ENCODE measurements at places on chromosomes 6 and 20. TPM values are rescaled to one million over a fixed set of nuclear protein-coding genes. Genes with fewer than 3 reads are reported as not detected.

DNA sequence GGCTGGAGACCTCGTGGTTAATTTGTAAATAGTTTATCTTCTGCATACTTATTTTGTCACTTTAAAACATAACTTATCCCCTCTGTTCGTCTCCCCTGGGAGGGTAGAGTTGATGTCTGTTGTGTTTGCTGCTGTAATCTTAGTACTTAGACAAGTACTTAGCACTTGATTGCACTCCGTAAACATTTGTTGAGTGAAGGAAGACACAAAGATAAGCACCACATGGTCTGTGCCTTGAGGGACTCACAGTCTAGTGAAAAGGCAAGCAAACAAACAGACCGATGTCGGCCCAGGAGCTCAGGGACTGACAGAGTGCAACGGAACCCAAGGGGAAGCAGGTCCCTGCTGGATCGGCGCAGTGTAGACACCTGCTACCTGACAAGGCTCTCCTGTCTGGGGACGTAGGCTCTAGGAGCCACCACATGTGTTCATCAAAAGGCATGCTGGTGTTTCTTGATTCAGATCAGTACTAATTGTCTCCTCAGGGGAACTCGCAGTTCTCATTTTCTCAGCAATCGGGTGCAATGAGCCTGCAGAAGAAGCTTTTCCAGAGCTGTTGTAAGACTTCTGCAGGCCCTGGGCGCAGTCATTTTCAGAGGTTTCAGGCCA is 31.4 kb downstream of the EDN3 start:
- no peak for DNase-seq

DNA sequence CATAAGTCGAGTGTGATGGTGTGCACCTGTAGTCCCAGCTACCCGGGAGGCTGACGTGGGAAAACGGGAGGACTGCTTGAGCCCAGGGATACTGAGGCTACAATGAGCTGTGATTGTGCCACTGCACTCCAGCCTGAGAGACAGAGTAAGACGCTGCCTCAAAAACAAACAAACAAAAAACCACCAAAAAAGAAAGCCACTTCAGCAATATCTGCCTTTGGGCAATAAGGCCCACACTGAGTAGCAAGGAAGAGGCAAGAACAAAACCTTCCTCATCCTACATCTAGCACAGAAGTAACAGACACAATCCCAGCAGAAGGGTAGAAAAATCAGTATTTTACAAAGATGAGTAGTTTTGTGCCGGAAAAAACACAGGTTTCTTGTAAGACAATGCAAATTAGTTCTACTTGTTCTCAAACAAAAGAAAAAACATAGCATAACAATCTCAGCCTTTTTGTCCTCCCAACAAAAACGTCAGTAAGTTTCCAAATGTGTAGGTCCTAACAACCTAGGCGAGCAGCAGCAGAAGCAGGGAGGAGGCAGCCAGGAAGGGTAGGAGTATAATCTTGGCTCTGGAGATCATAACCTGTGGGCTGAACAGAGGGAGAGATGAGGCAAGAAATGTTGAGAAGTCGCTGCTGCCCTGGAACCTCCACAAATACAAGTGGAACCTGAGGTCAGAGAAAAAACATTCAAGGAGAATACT is 5.7 kb downstream of the PPP1R10 start:
- no peak for DNase-seq

- no peak for DNase-seq
Measured at GRCh38 chr20:43404878-43405277, 52.8 kb upstream of the SRSF6 start.

GRCh38 chr6:151044465-151045441 is 179.3 kb downstream of the MTHFD1L start:
- DNase-seq = peak; percentile 48

- DNase-seq = no peak
Measured at GRCh38 chr6:106561686-106562405, 67.5 kb downstream of the RTN4IP1 start.

- no peak for DNase-seq
Measured at GRCh38 chr20:53786445-53787267, 193.0 kb upstream of the ZNF217 start.

GRCh38 chr20:54623991-54624569 is 148.7 kb downstream of the DOK5 start:
- DNase-seq = no peak

GRCh38 chr20:31608251-31608945 is 3.3 kb downstream of the ID1 start:
- DNase-seq = peak; percentile 41

DNA sequence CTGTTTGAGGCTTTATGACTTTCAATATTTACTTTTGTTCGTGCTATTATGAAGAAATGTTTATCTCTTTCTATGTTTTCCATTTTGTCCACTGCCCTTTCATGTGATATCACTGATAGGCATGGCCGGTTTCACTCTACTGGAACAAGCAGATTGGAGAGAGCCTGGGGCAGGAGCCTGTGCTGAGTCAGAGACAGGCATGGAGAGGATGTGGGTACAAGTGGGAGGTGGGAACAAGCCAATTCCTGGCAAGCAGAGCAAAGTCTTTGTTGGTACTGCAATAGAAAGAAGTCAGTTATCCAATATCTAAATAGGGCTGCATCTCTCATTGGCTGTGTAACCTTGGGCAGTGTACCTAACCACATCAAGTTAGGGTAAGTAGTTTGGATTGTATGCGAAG is 545.6 kb upstream of the MAP3K7 start:
- no peak for DNase-seq

- no peak for DNase-seq
Measured at GRCh38 chr6:109396046-109396718, 13.9 kb upstream of the CD164 start.

DNA sequence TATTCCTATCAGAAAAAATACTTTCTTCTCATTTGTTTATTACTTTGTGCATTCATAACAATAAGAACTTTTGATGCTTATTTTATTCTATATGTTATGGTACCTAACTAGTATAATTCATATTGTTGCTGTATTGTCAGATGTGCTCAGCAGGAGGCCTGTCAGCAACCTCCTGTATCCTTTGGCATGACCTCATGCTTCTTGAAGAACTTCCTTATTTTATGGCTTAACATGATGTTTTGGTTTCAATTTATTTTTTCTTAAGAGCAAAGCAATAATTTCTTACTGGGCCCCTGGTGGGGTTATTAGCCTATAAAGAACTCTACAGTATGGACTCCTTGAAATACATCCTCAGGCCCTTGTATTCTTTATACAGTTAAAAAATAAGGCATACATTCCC is 17.3 kb downstream of the GGTLC1 start:
- DNase-seq = no peak

DNA sequence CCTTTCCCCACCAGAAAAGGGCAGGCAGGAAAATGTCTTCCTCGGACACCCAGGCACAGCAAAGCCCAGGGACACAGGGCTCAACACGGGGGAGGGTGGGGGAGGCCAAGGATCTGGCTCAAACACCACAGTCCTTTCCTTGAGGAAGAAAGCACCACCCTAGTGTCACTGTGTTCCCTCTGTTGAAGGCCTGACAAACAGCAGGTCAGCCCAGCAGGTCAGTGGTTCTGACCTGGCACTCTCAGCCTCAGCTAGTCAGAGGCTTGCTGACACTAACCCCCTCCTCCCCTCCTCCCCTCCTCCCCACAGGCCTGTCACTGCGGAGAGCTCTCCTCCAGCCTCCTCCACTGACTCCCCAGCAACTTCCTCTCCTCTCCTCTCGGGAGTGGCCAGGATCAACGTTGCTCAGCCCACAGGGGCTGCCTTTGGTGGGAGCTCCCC is 239.6 kb downstream of the LRFN2 start:
- DNase-seq = no peak

DNA sequence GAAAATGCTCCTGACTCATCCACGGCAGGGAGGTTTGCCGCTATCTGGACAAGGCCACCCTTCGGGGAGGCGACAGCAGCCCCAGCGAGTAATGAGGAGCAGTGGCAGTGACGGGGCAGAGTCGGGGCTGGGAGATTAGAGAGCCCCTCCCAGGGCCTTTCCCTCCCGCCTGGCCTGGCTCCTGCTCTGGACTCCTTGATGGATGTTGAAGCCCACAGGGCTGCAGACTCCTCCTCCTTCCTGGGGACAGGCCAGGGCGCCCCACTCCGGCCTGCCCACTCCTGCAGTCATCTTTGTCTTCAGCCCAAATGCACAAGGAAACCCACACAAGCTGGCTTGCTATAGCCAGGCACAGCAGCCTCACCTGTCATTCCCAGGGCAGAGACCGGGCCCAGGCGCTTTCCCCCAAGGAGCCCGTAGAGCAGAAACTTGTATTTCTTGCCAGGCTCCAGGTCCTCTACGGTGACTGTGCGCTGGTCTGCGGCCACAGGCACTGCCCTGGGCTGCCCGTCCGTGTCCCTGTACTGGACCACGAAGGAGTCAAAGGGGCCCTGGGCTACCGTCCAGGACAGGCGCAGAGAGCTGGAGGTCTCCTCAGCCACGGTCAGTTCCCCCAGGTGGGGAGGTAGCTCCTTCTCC is 7.7 kb downstream of the CYP21A2 start:
- DNase-seq = no peak

DNA sequence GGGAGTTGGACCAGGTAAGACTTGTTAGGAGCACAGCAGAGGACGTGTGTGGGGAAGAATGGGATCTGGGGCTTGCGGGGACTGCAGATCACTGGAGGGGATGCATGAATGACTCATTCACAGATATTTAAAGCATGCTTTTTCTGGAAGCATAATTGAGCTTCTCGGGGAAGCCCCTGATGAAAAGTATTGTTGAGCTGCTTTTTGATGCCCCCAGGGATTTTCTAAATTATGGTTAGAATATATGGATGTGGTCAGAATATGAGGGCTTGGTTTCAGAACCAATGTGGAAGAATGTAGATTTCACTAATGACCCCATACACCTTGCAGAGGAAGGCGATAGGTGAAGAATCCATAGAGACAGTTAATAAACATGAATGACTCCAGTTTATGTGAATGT is 36.1 kb downstream of the GMPR start:
- no peak for DNase-seq

GRCh38 chr6:33418690-33419291 is 884 bp upstream of the CUTA start:
- DNase-seq = no peak

DNA sequence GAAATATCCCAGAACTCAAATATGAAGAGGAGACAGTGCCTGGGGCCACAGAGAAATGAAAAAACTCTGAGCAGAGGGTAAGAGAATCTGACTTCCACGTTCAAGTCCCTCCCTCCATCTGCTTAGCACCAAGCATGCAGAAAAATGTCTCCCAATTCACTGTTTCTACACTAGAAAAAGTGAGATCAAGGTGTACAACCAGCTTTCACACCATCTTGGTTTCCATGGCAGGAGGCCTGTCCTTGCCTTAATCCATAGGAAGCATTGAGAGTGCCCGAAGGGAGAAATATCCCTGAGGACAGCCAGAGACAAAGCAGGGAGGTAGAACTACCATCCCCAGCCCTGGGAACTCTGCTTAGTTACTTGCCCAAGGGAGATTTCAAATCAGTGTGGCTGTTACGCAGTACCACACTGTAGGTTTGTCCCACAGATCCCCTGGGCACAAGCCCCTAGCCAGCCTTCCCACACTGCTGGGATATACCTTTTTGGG is 82.9 kb downstream of the SCML4 start:
- DNase-seq = no peak

GRCh38 chr6:157144859-157145568 is 178.3 kb downstream of the TMEM242 start:
- DNase-seq = no peak

DNA sequence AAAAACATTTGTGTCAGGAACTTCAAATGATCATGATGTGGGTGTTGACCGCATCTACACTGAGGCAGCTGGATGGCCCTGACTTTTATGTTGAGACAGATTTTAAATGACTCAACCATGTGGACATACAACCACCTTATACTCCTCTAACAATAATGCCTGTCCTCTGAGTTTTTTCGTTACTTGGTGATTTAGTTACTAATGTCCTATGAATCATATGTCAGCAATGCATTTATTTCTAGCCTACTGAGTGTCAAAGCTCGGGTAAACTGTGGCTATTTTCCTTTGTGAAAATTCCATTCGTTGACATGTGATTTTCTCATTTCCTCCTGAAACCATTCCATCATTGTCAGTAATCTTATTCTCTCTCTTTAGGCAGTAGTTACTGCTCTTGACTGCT is 38.9 kb upstream of the NKX2-4 start:
- no peak for DNase-seq

DNA sequence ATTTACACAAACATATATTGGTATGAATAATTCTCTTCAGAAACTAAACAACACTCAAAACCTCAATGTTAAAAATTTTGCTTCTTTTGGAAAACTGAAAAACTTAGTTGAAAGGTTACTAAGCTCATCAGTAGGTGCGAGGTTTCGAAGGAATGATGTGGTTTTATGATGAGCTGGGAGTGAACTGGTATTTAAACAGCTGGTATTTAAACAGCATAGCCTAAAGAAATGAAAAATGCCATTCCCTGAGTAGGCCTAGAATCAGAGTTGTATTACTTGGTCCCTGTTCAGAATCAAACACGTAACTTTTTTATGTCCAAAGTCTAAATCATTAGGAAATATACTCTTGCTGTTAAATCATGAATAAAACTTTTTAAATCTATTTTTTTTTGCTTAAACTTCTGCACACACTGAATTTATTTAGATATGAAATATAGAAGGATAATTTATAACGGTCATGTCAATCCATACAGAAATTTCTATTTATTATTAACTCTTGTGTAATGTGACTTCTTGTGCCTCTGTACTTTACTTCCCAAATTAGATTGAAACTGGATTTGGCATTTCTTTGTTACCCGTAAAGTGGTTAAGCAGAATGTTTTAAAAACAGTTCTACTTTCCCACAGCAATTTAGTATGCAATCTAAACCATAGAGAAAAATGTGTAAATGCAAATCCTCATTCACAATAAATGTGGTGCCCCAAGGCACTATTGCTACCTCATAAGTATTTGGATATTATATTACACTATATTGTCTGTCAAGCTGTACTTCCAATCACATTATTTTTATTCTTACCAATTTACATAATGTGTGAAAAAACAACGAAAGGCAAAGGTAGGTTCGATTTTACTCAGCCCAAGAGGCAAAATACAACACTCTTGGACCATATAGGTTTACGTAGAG is 124.1 kb downstream of the HS3ST5 start:
- no peak for DNase-seq

- DNase-seq = no peak
Measured at GRCh38 chr20:7151676-7152470, 384.4 kb downstream of the BMP2 start.

DNA sequence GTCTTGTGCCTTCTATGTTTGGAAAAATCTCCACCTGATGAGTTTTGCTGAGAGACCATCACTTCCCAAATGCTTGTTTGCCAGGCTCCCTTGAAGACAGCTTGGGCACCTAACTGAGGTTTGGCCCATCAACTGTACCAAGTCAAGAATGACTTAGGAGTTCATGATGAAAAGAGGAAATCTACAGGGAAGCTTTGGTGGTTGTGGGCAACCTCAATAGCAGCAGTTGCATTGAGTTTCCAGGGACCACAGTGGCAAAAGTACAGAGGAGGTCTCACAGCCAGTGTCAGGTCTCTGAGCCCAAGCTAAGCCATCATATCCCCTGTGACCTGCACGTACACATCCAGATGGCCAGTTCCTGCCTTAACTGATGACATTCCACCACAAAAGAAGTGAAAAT is 49.7 kb upstream of the PHACTR1 start:
- DNase-seq = no peak

- DNase-seq = no peak
Measured at GRCh38 chr6:5082487-5083306, 2.4 kb upstream of the PPP1R3G start.

The TREML1 gene
- total RNA-seq = 0.56 TPM

The SAMD5 gene
- 2.6 TPM for total RNA-seq

The EPPIN gene
- not detected for total RNA-seq

The BANF2 gene
- not detected for total RNA-seq
